Posterior vena cava (tissue), 2 donors: ENCODE measurements at places on chromosomes 7 and 10. TPM values are rescaled to one million over a fixed set of nuclear protein-coding genes. Genes with fewer than 3 reads are reported as not detected.

Gene EIF5AL1
- total RNA-seq: 0.19 TPM

Gene TFAM
- total RNA-seq: 21.9 TPM

Gene EGR2
- total RNA-seq: 3.0 TPM

- no peak for DNase-seq
These were observed 1.1 kb downstream of the HTR5A start for GRCh38 chr7:155071121-155071651.

DNA sequence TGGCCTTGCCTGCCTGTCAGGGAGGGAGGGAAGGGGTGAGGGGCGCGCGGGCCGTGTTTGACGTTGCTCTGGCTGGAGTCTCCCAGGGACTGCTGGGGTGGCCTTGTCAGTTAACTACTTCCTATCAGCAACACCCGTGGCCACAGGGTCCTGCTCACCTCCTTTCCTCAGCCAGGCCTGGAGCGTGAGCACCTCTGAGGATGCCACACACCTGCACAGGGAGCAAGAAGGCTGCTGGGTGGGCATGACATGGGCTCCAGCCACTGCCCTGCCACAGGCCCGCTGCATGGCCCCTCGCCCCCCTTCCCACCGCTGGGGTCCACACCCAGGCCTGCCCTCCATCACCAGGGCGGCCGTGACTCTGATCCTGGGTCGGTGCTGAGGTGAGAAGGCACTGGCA is 212.4 kb downstream of the ELFN1 start:
- no peak for DNase-seq

DNA sequence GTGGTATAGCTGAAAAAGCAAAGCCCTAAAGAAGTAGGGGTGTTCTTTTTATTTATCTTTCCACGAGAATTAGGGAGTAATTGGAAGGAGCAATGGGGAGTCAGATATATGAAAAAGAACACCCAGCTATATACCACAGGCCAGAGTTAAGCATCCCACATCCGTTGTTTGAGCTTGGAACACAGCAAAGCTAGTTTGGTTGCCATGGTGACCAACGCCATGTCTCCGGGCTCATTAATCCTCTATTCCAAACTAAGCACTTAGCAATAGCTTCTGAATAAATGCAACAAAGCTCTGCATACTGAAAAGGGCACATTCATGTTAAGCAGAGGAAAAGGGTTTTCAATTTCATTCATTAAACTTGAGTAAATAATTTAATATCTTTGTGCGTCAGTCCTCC is 23.5 kb downstream of the ASB4 start:
- DNase-seq: no peak

- peak; percentile 70 for DNase-seq
These were observed 1.9 kb upstream of the EN2 start for GRCh38 chr7:155455776-155456737.

DNA sequence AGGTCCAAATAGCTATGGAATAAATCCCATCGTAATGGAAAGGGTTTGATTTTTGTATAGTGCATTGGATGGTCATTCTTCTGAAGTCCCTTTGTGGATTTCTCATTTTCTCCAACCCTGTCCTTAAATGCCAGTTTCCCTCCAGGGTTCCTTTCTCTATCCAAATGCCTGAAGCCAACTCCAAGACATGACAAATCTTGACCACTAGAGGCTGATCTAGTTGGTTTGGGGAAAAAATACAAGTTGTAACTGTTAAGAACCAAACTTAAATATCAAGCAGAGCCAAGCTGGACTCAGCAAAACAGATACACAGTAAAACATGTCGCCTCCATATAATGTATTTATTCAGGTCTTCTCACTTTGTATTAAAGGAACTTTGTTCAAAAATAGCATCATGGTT is 28.7 kb downstream of the FRMD4A start:
- DNase-seq: no peak

- no peak for DNase-seq
These were observed 1.8 kb downstream of the PON3 start for GRCh38 chr7:95394370-95394769.

GRCh38 chr7:2198760-2199159 is 34.0 kb downstream of the MAD1L1 start:
- no peak for DNase-seq

DNA sequence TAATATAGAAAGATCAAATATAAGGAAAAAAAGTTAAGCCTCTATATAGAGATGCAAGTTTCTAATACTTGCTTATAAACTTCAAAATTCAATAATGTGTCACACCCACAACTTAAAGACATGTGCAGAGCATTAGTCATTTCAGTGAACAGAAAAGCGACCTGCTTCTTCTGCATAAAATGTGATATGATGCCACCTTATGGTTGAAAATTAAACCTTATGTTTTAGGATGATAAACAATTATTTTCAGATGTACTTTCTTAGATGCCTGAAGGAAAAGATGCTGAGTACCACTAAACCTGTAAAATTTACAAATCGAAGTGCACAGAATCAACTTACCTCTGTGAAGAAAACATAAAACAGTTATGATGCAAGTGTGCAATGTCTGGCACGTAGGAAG is 96.0 kb downstream of the MTERF1 start:
- DNase-seq: no peak

GRCh38 chr10:74746813-74747212 is 79.6 kb upstream of the KAT6B start:
- no peak for DNase-seq

GRCh38 chr10:5583525-5584175 is 58.9 kb downstream of the CALML3 start:
- DNase-seq: peak; percentile 81

DNA sequence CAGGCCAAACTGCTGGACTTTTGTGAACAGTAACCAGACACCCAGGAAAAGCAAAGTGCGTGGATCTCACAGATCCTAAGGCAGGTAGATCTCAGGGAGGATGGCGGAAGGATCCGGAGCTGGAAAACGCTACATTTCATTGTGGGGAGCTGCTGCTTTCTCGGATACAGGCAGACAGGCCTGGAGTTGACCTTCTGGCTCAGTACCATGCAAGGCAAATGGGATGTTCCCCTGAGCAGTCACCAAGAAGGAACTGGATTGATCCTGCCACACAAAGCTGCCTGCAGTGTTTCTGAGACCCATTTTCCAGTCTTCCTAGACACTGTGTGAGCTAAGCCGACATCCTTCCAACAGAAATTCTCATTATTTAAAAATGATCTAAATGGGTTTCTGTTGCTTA is 65.5 kb downstream of the ZRANB1 start:
- DNase-seq: peak; percentile 42
